Fibroblast of skin of abdomen (primary cell): ENCODE measurements at places on chromosomes 6 and 20.

DNA sequence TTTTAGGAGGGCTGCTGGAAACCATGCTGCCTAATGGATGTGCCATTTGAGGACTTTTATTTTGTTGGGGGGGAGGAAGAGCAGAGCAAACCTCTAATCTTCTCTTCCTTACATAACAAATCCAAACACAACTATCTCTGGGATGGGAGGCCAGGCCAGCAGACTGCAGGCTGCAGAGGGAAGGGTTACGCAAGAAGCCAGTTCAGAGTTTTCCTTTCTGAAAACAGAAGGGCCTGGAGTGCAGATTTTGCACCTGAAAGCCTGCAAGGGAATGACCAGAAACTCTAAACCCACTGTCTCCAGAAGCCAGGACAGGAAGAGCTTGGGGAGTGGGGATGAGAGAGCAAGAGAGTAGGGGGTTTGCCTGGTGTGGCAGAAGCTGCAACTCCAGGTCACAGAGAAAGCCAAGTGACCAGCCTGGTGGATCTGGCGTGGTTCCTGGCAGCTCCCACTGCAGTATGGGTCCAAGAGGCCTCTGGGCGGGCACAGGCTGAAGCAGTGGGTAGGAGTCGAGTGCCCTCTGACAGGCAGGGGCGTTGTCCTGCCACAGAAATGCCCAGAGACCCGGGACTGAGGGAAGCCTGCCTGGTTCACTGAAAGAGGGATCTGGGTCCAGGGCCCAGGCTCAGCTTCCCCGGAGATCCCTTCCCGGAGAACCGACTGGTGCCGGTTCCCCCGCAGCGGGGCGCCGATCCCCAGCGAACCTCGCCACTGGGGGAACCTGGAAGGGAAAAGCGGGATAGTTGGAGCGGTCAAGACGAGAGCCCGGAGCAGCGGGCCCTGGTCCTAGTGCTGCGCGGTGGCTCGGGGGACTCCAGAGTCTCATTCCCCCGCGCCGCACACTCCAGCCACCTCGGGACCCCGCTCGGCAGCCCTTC is 6.7 kb downstream of the MAFB start:
- peak; percentile 14 for DNase-seq

- peak; percentile 41 for DNase-seq
These were observed 124.4 kb upstream of the PRL start for GRCh38 chr6:22421198-22421597.

GRCh38 chr20:62111148-62111547 is 11.1 kb upstream of the LSM14B start:
- no peak for DNase-seq

GRCh38 chr20:8526610-8527009 is 394.5 kb downstream of the PLCB1 start:
- DNase-seq, result no peak

GRCh38 chr6:193180-193579 is 99.1 kb upstream of the DUSP22 start:
- DNase-seq, result no peak

DNA sequence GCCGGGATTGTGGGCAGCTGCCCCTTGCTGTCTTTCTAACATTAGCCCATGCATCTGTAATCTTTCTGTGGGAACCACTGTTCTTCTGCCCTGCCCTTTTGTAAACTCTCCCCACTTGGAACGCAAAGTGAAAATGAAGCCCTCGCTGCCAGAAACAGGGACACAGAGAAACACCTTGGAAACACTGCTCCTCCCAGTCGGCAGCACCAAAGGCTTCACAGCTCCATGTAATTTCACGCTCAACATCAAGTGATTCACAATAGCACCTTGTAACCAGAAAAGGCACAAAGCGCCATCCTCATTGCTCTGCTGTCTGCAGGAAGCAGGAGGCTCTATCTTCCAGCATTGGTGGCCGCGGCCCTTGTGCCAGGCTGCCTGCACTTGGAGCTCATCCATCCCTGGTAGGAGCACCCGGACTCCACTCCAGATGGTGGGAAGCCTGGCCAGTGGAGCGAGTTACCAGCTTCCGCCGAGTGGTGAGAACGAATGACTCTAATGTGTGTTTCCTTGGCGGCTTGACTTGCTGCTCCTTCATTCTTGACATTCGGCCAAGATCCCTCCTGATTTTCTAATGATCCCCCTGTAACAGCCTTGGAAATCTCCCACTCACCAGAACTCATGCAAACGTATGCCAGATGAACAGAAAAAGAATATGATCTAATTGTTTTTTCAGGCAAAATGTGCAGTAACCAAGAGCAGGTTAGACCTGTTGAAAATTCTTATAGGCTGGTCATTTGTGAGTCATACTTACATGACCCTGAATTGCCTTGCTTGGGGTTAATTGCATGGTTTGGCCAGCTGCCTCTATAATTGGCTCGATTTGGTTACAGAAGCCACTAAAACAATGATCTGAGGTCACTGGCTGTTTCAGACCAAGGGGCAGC is 169.1 kb upstream of the CDYL start:
- peak; percentile 75 for DNase-seq

- DNase-seq, result peak; percentile 72
These were observed 1029.5 kb upstream of the GJE1 start for GRCh38 chr6:141103246-141103645.

GRCh38 chr6:52595000-52595795 is 18.3 kb upstream of the TRAM2 start:
- DNase-seq, result peak; percentile 93

DNA sequence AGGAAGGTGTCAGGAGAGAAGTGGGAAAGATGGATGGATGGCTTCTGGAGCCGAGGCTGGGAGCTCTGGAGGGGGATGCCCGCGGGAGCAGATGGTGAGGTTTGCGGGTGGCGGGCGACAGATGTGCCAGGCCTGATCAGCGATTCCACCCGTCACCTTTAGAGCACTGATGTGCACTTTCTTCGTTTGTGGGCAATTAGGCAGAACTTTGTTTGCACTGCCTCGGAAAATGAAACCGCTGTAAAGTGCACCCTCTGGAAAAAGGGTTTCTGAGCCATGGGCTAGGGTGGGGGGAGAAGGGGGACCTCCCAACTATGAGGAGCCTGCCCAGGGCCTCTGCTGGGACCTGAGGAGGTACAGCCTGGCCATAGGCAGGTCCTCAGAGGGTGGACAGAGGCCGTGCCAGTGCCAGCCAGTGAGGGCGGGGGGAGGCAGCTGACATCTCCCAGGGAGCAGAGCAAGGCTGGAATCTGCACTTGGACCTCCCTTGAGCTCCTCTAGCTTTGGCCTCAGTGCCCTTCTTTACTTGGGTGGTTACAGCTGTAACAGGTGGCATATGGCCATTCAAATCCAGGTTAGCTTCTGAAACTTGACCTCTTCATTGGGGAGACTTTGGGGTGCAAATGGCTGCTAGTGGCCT is 58.7 kb downstream of the CD40 start:
- no peak for DNase-seq

DNA sequence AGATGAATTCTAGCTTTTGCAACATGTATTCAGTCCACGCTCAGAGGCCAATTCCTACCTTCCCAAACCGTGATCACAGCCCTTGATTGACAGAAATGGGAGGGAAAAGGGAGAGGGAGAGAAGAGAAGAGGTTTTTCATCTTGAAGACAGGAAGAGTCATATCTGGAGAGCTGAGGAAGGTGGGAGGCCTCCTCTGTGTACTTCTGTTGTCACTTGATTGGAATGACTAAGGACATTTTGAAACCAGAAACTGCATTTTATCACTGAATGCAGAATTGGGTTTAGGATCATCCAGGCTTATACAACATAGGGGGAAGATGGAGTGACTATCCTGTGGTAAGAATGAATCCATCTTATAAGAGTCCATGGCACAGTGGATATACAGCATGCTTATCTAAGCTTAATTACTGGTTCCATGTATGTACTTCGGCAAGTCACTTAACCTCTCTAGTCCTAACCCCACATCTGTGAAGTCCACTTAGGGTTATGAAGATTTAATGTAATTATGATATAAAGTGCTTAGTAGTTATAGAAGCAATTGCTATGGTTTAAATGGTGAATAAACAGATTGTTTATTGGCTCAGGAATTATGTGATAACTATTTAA is 144.0 kb downstream of the BCKDHB start:
- DNase-seq, result peak; percentile 10

DNA sequence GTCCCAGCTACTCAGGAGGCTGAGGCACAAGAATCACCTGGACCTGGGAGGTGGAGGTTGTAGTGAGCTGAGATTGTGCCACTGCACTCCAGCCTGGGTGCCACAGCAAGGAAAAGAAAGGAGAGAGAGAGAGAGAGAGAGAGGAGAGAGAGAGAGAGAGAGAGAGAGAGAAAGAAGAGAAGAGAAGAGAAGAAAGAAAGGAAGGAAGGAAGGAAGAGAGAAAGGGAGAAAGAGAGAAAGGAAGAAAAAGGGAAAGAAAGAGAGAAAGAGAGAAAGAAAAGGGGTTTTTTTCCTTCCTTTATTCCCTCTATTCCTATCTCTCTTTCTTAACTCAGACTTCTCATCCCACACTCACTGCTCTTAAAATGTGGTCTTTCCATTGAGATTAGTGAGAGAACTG is 238.7 kb upstream of the PRDM1 start:
- DNase-seq, result no peak

GRCh38 chr6:164741938-164742451 is 567.4 kb downstream of the C6orf118 start:
- DNase-seq, result no peak

GRCh38 chr20:37389844-37390275 is 43.9 kb downstream of the SRC start:
- DNase-seq, result no peak

DNA sequence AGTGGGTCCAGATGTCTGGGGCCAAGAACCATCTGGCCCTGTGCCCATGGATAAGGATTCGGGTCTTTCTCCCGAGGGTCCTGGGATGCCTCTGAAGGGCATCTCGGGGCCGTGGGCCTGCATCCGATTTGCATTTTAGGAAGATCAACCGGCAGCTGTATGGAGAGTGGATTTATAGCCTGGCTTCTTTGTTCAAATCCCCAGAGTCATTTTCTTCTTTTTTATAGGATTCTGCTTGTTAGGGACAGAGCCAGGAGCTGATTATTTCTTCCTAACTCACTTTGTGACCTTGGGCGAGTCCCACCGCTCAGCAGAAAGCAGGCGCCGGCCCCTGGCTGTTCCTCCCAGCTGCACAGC is 52.9 kb upstream of the APCDD1L start:
- DNase-seq, result no peak

DNA sequence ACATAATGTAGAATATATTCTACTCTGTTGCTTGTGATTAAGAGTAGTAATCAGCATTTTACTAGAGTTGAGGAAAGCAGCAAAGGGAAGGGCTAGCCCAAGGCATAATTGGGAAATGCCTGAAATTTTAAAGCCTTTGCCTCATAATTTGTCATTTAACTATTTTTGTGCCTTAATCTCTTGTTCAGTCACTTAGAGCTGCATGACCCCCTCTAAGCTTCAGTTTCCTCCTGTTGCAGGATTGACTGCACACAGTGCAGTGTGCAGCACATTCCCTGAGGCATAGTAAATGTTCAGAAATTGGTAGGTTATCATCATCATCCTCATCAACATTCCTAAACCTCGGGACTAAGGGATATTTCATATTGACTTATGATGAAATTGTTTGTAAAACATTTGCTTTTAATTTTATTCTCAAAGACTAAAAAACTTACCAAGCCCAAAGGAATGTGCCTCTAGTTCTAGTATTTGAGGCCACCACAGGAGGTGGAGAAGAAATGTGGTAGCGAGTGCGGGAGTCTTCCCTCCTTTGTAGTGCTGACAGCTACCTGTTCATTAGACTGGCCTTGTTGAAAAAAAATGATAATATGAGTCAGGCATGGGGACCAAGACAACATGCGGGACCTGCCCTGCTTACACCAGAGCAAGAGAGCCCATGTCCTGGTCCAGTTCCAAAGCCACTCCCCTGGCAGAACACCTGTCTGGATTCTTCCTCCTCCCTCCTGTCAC is 14.8 kb upstream of the TENT5A start:
- peak; percentile 92 for DNase-seq

DNA sequence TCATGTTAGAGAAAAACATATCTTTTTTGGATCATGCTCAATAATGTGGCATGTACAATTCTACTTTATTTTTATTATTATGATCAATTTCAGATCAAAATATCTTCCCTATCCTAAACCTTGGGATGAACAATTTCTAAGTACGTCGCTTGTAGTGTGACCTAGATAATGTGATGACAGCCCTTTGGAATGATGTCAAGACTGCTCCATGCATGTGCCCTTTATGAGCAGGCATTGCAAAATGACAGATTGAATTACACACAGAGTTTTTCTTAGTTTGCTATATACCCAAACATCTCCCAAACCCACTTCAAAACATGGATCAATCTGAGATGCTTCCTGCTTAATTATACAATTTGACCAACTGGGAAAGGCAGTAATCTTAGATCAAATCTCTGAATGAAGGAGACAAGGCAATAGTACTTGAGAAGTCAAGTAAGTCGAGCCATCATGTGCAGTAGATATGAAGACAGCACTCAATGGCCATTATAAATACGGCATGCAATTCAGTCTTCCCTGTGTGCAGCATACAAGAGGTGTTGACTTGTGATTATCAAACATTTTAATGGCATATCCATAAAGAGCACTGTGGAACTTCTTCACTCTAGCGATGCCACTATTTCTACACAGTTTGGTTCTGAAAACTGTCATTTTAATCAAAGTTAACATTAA is 294.8 kb downstream of the RNF144B start:
- DNase-seq, result no peak

DNA sequence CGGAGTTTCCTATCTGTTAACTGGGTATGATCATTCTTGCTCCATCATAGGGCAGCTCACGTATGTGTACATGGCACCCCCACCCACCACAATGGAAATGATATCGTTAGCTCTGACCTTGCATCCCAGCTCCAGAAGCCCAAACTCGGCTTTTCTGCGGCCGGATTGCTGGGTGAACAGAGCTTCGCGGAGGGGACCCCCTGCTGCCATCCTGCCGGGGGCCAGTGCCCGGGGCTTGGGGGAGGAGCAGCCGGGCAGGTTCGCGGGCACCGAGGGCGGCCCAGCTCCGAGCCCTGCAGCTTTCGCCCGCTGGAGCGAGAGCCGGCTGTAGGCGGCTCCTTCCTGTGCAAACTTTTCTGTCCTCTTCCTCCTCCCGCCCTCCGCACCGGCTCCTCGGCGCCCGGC is 24.9 kb upstream of the FUCA2 start:
- peak; percentile 31 for DNase-seq

DNA sequence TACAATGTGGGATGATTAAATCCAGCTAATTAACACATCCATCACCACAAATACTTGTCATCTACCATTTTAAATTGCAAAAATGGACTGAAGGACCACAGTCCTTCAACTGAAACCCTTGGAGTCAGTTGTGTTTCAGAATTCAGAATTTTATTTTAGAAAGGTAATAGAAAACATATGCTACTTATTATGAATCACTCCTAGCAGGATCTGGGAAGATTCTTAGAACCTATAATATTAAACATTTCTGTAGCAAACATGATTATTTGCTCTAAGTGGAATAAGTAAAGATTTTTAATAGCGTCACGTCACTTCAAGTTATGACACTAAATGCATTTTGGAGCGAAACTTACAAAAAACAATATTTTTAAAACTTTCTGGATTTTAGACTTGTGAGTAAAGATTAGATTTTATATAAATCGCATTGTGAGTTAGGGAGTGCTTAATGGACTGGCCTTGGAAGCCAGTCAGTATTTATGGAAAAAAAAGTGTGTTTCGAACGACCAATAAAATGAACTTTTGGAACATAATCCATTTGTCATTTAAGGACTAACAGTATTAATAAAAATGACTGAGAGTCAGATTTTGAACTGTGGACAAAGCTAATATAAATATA is 71.8 kb upstream of the PHACTR2 start:
- peak; percentile 28 for DNase-seq
